Stomach (tissue), 19 donors: ENCODE measurements at places on chromosomes 12 and 14. TPM values are rescaled to one million over a fixed set of nuclear protein-coding genes. Genes with fewer than 3 reads are reported as not detected.

DNA sequence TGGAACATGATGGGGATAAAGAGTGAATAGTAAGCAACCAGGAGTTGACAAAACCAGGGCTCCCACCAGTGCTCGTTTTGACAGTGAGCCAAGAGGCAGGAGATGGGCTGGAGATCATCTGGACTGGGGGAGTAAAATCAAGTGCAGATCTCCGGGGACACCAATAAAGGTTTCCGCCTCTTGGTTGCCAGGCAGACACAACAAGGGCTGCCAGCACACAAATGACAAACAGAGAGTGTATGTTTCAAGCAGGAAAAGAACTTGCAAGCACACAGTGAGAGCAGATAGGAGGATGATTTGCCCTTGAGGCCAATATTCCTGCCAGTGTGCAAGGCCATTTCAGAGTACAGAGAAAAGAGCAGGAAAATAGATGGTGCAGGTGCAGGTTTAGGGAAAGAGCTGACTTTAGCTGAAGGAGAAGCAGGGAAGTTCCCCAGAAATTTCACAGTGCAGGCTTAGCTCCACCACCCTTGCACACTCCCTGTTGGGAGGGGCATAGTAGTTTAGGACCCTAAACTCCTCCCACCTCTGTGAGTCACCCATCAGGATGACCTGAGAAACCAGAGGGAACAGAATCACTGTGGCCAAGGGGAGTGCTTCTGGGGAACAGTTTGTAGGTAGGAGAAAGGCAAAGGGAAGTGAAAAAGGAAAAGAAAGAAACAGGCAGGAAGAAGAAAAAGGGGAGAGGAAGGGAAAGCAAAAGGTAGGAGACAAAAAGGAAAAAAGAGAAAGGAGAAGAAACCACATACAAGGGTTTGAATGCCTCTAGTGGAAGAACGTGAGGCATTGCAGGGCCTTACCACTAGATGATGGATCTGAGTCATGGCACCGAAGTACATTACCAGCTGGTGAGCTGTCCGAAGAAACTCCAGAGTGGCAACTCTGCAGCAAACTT lies 404.4 kb downstream of the SLC6A15 start:
- DNase-seq = peak; percentile 48

DNA sequence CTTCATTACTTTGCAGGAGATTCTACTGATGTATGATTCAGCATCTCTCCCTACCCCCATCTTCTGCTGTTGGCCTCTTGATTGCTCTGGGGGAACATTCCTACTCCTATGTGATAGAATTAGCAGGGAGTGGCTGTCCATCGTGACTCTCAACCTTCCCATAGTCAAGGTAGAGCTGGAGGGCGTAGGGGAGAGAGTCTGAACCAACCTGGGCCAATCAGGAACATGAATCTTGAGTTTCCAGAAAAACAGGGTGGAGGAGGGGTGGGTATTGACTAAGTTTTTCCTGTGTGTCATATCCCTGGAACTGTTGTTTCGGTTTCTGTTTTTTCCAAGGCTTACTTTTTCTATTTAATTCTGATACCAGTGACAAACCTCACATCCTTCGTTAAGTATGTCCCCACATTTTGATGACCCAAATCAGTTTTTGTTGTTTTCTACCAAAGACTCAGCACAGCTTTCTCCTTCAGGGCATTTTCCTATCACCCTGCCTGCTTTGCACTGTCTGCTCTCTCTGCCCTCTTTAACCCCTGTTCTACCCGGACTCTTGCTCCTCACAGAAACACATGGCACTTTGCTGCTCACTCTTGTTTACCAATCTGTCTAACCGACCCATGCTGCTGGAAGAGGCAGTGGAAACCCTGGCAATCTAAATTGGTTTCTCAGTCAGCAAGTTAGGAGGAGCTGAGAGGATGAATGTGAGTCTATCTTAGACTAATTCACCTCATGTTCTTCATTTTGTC lies 1428.3 kb downstream of the AACS start:
- DNase-seq = no peak

DNA sequence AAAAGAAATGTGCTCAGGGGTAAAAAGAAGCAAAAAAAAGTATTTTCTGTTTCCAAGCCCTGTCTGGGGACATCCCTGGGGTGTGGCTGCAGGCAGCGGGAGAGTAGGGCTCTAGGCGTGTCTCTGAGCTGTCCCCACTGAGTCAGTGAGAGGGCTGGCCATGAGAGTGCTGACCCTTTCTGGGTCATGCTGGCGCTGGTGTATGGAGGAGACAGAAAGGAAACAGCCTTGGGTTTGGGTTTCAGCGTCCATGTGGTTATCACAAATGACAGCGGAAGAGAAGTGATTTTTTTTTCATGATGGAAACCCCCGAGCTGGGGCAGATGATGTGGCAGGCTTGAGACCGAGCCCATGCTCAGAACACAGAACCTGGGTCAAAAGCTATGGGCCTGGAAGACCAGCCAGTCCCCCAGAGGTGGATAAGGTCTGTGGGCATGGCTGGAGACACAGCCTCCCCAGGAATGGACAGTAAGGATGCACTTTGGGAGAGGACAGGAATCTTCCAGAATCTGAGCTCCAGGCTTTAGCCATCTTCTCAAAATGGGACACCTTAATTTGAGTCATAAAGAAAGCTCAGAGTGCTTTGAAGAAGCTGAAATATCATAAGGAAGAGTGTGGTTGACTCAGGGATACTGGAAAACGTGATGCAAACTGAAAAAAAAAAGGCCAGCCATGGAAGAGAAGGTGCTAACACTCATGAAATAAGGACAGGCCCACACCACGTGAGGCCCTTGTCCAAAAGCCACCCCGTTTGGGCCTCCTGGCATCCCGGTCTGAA lies 36.2 kb downstream of the SYNE3 start:
- DNase-seq = peak; percentile 36

DNA sequence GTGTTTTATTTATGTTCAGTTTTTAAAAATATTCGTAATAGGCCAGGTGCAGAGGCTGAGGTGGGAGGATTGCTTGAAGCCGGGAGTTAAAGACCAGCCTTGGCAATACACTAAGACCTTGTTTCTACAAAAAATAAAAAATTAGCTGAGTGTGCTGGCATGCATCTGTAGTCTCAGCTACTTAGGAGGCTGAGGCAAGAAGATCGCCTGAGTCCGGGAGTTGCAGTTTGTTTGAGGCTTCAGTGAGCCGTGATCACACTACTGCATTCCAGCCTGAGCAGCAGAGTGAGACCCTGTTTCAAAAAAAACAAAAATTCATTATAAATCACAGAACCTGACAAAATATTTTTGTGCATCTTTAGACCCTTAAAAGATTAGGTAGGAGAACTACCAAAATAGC lies 240.1 kb upstream of the ARHGAP5 start:
- DNase-seq = no peak

GRCh38 chr12:56129942-56130495 lies 2.0 kb downstream of the ESYT1 start:
- no peak for DNase-seq

IFI27 gene
- 12.9 TPM for total RNA-seq

MIS18BP1 gene
- 67.7 TPM for total RNA-seq

PNP gene
- 13.4 TPM for total RNA-seq

WSCD2 gene
- not detected for total RNA-seq
